ENCODE measurements at places on chromosomes 6 and 20.
A peak's percentile ranks its signal among the peaks of the same experiment; 100 is the strongest.

- DNase-seq: no peak
These were observed 56.2 kb upstream of the ARID1B start for GRCh38 chr6:156720691-156721685.

- DNase-seq: no peak
These were observed 153.2 kb upstream of the THBS2 start for GRCh38 chr6:169406804-169407203.

- no peak for DNase-seq
These were observed 31.8 kb downstream of the SUN5 start for GRCh38 chr20:32972181-32973076.

DNA sequence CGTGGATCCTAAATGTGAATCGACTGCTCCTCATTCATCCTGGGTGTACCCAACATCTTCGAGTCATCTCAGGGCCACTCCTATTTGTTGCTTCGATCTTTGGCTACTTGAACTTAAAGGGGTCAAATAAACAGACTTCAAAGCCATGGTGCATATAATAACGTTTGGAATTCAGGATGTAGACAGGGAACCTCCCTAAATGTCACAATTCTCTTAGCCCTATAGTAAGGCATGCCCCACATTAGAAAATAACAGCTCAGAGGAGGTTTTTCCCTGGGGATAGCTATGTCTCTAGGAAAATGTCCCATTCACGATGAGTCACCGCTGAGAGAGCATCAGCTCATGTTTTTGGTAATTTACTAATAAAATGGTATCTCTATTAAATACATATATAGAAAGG lies 54.8 kb upstream of the BMP6 start:
- DNase-seq: no peak

DNA sequence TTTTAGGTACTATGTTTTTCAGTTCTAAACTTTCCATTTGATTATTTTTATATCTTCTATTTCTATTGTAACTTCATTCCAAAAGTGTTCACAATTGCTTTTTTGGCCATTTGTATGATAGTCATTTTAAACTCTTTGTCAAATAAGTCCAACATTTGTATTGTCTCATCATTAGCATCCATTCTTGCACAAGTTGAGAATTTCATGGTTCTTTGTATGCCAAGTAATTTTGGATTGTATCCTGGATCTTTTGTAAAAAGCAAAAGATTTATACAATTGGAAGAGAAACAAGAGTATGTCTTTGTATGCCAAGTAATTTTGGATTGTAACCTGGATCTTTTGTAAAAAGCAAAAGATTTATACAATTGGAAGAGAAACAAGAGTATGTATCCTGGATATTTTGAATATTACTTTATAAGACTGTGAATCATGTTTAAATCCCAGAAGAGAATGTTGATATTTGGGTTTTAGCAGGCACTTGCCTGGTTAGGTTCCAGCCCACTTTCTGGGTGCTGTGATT lies 36.9 kb upstream of the NT5E start:
- DNase-seq: no peak

- DNase-seq: no peak
These were observed 66.6 kb downstream of the EZR start for GRCh38 chr6:158752613-158753012.

DNA sequence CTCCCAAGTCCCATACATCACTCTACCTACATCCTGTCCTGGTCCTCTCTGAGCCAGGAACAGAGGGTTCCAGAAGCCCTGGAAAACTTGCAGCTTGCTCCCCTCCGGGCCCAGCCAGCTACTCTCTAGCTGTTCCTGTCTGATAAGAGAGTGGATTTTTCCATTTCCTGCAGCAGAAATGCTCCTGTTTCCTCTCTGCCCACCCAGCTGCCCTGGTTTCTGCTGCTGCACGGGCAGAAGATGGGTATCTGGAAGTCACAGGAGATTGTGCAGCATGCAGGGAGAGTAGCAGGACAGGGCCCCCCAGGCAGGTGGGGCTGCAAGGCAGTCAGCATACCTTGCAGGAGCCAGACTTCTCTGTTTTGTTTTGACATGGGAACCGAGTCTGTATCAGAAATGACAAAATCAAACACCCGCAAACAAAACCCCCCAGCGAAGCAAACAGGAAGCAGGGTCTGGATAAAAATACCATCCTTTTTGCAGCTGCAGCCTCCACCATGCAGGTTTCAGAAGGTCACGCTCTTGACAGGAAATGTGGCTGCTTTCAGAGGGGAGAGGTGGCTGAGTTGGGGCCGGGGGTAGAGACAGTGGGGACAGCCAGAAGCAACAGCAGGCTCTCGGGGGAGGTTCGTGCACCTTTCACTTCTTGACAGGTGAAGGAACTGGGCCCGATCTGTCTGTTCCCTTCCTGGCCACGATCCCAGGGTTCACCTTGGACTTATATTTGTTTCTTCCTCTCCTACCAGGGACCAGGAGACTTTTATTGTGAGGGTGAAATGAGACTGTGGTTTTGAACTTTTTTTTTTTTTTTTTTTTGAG lies 50.8 kb upstream of the FAM83D start:
- no peak for DNase-seq

- no peak for DNase-seq
These were observed 67.6 kb downstream of the FYN start for GRCh38 chr6:111805511-111806164.

GRCh38 chr6:22732176-22732970 lies 163.0 kb downstream of the HDGFL1 start:
- no peak for DNase-seq

- peak; percentile 97 for DNase-seq
These were observed 98.5 kb downstream of the LY86 start for GRCh38 chr6:6686748-6687601.

- no peak for DNase-seq
These were observed 903.4 kb upstream of the GJE1 start for GRCh38 chr6:141229296-141229695.

- DNase-seq: no peak
These were observed 433.5 kb downstream of the RFPL4B start for GRCh38 chr6:112780498-112781096.

- peak; percentile 69 for DNase-seq
These were observed 35.7 kb downstream of the CDH26 start for GRCh38 chr20:59993736-59994430.

Data from Right ventricle myocardium inferior (tissue), 1 donor.